ENCODE measurements at places on chromosomes 1 and 21. TPM values are rescaled to one million over a fixed set of nuclear protein-coding genes. Genes with fewer than 3 reads are reported as not detected.

GRCh38 chr1:14190508-14190907 is 408.0 kb upstream of the KAZN start:
- peak; percentile 27 for DNase-seq

DNA sequence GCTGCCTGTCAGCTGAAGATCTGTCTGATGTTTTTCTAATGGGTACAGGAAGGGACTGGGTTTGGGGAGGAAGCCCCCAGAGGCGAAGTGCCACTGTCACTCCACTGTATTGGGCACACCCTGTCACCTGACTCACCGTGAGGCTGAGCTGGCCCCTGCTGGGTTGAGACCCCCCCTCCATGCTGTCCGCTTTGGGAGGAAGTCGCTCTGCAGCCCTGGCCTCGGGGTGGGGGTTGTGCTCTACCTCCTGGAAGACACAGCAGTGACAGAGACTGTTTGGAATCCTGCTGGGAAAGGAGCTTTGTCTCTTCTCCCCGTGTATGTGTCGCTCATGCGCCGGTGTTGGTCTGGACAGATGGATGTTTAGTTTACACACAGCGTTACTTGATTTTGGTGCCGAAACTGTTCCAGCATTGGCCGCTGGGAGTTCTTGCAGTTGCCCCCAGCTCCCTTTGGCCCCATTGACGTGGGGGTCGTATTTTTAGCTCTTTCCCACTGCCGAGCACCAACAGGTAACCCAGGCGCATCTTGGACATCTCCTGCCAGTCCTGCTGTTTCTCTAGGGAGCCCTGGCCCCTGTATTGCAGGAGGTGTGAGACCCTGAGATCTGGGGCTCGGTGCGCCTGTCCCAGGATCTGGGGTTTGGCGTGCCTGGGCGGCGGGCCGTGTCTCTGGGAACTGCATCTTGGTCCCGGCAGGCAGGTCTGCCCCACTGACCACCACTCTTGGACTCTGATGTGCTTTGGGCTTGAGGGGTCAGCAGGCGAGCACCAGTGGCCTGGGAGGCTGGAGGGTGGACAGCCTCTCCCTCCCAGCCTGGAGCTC is 30.3 kb downstream of the SLX9 start:
- DNase-seq: no peak

DNA sequence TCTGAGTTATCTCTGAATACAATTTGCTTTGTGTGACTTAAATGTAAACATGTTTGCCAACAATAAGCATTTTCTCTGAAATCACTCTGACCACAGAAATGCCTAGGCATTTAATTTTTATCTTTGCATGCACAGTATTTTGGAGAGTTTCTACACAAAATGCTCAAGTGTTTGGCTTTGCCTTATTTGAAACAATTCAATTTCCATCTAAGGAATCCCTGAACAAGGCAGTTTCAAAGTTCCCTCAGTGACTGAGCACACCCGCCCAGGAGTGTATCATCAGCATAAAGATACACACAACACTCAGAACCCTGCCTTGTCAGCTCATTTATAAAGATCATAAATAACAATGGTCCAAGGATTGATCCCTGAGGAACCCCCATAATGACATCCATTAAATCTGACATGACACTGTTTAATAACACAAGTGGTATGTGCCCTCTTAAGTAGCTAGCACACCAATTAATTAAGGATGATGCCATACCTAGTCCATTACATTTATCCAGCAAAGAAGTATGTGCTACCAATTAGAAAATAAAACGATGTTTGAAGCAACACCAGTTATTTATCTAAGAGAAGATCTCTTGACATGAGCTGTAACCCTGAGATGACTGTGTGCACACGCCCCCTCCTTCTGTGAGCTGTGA is 585.8 kb downstream of the ADGRL2 start:
- DNase-seq: no peak

Gene TCP10L
- 1.4 TPM for total RNA-seq

Gene ATF3
- 24.7 TPM for total RNA-seq

Measured in tongue (tissue), 3 donors.